ENCODE measurements at places on chromosomes 2 and 18.

- no peak for DNase-seq
These were observed 186.1 kb upstream of the STON1 start for GRCh38 chr2:48343571-48344440.

DNA sequence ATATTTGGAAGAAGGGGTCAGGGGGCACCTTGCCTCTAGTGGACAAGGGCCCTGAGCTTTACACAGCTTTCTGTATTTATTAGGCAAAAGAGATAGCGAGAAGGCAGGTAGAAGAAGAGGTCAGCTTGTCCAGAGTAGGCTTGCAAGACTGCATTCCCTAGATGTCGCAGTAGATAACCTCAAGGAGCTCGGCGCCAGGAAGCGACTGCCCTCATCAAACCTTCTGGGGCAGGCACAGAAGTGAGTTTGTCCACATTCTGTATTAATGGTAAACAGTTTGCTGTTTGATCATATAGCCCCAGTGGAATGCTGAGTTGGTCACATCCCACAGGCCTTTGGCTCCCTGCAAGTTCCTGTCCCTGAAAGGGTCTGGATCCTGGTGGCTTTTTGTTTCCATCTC lies 7.0 kb downstream of the CHCHD5 start:
- no peak for DNase-seq

DNA sequence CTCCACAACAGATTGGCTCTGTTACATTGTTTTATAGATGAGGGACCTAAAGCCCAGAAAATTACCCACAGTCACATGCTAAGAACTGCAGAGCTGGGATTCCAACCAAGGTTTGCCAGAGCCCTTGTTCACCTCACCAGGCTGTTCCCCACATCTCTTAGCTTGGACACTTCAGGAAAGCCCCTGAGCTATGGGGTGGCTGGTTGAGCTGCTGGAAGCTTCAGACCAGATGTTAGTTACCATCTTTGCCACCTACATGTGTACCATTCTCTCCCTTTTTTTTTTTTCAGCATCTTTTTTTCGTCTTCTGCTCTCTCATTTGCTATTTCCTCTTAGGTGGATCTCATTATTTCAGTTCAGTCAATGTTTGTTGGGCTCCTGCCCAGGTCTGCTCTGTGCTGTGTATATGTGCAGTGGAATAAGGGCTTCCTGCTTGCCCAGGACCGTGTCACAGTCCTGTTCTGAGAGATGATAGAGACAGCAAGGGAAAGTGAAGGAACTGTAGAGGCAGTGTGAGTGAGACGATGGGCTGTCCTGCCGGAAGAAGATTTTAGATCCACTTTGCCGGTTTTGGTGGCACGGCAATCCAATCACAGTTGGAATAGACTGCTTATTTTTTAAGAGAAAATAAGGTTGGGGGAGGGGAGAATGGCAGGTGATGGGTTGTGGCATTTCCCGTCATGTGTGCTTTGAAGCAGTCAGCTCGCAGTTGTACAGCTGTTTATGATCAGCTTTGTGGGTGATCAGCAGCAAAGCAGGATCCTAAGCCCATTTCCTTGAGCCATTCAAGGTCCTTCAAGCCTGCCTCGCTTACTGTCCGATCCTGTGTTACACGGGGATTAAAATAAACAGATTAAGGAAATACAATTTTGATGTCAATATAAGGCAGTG lies 152.6 kb downstream of the RTN4 start:
- DNase-seq: no peak

DNA sequence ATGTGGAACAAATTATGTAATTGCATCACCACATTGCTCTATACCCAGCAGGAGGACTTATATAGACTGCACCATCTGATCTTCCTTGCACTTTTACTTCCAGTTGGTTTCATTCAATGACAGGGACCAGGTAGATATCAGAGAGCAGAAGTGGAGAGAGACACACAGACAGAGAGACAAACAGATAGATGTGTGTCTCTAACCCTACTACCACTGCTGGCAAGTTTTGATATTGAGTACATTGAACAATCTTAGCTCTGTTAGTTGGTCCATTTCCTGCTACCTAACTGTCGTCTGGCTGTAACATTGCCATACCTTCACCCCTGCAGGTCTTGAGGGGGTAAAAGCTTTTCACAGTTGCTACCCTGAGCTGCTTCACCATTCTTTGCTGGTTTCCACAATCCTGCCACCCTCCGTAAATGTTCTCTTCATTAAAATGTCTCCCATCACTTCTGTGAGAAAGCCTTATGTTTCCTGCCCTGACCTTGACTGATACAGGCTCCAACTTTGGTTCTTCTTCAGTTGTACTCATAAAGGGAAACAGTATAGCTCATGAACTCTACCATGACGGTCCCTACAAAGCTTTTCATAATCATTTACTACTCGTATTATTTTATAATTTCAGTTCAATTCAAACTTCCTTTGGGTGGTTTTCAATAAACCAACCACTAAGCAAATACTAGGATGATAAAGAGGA lies 62.3 kb upstream of the ITGA4 start:
- DNase-seq: no peak

DNA sequence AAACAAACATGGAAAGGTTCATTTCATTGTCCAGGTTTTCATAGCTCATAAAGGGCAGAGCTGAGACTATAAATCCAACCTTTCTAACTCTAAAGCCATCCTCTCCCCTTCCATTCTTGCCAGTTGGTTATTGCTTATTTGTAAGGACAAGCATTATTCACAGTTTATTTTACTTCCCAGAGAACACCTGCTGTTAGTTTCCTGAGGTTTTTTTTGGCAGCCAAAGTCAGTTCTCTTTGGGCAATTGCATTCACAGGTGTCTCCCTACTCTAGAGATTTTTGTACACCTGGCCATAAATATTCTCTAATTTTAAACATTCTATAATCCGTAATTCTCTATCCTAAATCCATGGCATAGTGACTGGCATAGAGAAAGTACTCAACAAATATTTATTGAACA lies 87.3 kb upstream of the SPHKAP start:
- no peak for DNase-seq

GRCh38 chr2:127216095-127216494 lies 4.0 kb downstream of the CYP27C1 start:
- no peak for DNase-seq

GRCh38 chr2:26997394-26997793 lies 27.0 kb downstream of the MAPRE3 start:
- DNase-seq: no peak

GRCh38 chr2:124080281-124081153 lies 55.4 kb downstream of the CNTNAP5 start:
- no peak for DNase-seq

DNA sequence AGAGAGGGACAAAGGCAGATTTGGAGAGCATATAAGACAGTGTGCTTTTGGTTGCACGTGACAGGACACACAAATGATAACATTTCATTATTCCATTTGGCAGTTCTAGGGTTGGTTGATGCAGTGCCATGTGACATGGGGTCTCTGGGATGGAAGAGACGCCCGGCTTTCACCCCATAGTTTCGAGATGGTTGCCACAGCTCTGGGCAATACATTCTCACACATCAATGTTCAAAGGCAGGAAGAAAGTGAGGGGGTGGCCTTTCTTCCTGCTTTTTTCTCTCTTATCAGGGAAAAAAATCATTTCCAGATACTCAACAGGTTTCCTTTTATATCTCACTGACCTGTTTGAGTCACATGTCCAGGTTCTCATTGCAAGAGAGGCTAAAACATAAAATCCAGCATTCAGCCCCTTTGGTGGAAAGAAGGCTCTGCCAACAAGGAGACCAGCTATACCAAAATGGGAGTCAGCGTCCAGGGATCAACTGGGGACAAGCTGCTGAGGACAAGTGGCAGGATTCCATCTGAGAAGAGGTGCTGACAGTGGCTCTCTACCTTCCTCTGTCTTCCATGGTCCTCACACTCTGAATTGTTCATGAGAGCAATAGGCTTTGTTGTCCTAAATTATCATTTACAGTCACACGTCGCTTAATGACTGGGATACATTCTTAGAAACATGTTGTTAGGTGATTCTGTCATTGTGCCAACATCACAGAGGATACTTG lies 29.1 kb upstream of the ANKRD44 start:
- no peak for DNase-seq

DNA sequence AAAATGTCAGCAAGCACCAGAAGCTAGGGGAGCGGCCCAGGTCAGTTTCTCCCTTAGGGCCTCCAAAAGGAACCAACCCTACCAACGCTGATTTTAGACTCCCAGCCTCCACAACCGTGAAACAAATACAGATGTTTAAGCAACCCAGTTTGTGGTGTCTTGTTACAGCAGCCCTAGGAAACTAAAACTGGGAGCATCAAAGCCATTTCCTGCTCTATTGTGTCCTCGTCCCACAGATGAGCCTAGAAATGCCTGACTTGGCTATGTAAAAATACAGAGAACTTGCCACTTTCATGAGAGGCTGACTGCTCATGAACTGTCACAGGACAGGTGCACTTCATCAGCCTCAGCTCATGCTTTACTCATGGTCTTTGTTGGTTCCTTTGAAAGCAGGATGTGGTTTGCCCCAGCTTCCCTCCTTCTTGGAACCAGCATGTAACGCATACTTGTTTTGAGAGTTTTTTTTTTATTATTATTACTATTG lies 97.6 kb upstream of the SLC39A10 start:
- DNase-seq: peak; percentile 18

- DNase-seq: no peak
These were observed 81.5 kb downstream of the NRP2 start for GRCh38 chr2:205763708-205764211.

- no peak for DNase-seq
These were observed 42.0 kb upstream of the EML6 start for GRCh38 chr2:54681416-54681815.
